ENCODE measurements at places on chromosomes 4 and X.

- DNase-seq: no peak
Measured at GRCh38 chr4:2354760-2355159, 63.7 kb downstream of the ZFYVE28 start.

DNA sequence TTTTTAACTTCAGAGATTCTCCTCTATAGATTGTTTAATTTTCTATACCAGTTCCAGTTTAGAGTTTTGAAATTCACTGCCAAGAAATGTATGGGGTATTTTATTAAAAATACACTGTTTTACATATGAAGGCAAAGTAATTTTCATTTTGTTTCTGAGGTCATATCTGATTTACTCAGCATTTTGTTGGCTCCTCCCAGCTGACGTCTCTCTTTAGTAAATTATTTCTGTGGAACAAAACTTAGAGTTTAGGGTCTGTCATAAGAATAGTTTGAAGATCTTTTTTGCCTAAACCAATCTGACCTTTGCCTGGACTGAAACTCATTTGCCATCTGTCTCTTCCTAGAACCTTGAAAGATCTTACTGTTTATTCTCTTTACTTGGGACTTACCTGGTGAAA is 16.9 kb downstream of the FNIP2 start:
- DNase-seq: no peak

- DNase-seq: peak; percentile 44
Measured at GRCh38 chr4:73608689-73609594, 11.3 kb downstream of the RASSF6 start.

GRCh38 chrX:115367455-115367854 is 77.9 kb downstream of the LUZP4 start:
- no peak for DNase-seq

DNA sequence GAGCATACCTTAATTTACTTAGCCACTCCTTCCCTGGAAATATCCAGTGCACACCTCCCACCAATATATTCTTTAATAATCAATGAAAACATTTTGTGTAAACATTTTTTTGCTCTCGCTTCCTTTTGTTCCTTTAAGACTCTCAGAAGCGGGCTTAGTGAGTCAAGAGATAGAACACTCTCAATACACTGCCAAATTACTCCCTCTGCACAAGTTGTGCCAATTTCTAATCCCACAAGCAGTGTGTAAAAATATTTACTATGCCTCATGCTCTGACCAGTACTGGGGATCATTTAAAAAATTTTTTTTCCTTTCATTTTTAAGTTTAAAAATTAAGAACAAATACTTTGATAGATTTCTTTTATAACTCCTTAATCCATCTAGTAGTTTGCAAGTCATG is 5.1 kb downstream of the MORF4L2 start:
- no peak for DNase-seq

DNA sequence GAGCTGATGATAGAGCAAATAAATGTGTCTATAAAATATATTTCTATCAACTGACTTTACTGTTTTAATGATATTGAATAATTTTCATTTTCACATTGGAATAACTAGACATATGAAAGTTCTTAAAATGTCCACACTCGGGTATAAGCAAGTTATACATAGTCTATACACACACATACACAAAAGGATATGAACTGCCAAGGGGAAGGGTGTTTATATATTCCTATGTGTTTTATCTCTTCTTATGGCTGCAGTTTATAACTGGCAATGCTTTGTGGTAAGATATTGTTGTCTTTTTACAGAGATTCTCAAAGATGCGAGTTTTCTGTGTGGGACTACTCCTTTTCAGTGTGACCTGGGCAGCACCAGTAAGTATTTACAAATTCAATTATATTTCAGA is 1.6 kb downstream of the MEPE start:
- DNase-seq: no peak

DNA sequence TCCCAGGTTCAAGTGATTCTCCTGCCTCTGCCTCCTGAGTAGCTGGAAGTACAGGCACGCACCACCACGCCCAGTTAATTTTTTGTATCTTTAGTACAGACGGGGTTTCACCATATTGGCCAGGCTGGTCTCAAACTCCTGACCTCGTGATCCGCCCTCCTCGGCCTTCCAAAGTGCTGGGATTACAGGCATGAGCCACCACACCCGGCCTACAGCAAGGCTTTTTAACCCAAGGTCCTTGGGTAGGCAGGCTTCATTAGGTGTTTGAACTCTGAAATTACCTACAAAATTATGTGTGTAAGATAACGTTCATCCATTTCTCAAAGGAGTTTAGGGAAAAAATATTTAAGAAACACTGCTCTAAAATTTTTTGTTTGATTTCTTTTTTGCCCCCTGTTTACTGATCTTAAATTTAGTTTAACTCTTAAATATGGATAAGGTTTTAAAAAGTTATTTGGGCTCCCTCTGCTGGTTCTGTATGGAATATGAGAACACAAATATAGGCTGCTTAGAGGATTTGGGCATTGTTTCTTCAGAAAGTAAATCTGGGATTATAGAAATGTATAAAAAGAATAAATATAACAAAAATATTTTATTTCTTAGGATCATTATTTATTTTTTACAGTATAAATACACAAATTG is 92.8 kb downstream of the CBR4 start:
- DNase-seq: peak; percentile 41

DNA sequence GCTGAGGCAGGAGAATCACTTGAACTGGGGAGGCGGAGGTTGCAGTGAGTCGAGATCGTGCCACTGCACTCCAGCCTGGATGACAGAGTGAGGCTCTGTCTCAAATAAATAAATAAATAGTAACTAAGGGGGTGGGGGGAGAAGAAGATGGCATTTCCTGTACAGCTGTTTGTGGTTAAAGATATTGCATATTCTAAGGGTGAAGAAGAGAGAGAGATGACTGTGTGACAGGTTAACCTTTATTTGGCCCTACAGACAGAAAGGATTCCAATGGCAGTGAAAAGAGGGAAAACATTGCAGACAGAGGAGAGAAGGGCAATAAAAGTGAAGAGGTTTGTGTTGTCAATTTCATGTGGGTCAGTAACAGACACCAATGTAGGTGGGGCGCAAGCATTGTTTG is 9.4 kb downstream of the TASL start:
- DNase-seq: no peak

DNA sequence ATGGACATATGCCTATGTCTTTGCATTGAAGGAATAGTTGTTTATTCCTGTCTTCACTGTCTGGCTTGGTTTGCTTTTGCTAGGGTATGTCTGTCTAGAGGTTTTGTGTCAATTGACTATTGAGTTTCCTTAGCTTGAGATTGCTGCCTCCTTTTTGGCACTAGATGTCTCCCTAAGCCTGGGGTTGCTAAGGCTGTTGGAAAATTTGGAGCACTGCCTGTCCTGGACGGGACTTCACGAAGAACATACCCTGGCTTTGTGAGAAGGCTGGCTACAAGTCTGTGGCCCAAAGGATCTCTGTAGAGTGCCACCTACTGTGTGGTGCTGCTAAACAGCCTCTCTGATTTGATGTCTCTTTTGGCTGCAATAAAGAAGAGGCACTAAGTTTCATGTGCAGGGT is 183.8 kb upstream of the NUDT10 start:
- no peak for DNase-seq

GRCh38 chr4:172982151-172982590 is 186.4 kb upstream of the GALNT7 start:
- peak; percentile 81 for DNase-seq

DNA sequence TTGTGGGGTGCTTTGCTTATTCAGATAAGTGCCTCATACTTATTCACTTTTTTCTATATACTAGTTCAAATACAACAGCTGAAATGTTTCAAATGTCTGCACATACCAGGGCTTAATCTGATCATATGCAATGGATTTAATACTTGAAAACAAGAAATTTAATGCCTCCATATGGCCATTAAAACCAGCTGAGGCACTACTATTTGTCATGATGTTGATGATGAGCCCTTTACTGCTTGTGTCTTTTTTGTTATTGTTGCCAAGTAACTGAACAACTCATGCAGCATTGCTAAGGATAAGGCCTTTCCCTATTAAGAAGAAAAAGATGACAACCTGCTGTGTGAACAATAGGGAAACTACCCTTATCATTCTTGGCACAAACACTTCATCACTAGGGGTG is 52.5 kb downstream of the MAGEB10 start:
- no peak for DNase-seq

DNA sequence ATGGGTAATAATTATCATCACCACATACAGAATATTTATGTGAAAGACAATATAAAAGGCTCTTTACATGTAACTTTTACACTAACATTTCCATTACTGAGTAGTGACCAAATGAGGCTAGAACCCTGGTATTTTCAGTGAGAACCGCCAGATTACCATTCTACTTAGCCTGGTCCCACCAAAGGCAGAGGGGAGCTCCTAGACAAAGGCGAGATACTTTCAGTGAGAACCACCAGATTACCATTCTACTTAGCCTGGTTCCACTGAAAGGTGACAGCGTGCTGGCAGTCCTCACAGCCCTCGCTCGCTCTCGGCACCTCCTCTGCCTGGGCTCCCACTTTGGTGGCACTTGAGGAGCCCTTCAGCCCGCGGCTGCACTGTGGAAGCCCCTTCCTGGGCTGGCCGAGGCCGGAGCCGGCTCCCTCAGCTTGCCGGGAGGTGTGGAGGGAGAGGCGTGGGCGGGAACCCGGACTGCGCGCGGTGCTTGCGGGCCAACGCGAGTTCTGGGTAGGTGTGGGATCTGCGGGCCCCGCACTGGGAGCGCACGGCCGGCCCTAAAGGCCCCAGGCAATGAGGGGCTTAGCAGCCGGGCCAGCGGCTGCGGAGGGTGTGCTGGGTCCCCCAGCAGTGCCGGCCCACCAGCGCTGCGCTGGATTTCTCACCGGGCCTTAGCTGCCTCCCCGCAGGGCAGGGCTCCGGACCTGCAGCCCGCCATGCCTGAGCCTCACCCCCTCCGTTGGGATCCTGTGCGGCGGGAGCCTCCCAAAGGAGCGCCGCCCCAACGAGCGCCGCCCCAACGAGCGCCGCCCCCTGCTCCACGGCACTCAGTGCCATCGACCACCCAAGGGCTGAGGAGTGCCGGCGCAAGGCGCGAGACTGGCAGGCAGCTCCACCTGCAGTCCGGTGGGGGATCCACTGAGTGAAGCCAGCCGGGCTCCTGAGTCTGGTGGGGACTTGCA is 1276.1 kb downstream of the PCDH7 start:
- DNase-seq: no peak

- peak; percentile 83 for DNase-seq
Measured at GRCh38 chr4:140884431-140885058, 128.4 kb upstream of the TBC1D9 start.

DNA sequence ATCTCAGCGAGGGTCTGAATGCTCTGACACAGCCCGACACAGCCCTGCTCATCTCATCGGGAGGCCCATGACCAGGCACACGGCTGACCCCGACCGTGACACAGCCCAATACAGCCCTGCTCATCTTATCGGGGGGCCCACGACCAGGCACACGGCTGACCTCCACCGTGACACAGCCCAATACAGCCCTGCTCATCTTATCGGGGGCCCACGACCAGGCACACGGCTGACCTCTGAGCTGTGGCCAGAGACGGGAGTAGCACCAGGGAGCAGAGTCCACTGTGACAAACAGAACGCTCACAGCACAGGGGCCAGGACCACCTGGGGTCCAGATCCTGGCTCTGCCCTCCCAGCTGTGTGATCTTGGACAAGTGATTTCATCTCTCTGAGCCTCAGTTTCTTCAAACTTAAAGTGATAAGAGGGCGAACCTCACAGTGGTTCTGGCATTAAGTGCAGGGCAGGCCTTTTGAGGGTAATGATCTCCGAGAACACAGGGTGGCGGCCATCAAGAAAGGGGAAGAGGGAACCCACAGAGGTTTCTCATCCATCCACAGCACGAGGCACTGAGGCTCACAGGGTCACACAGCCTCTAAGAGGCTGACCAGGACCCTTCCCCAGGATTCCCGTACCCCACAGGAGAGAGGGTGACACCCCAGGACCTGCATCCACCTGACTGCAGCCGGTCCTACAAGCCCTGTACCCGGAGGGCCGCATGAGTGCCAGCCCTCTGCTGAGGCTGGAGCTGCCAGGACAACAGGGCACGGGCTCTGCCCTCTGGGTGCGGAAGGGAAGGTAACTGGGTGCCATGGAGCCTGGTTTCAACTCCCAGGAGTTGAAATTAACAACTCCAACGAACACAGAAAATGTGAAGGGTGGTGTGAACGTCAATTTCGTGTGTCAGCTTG is 60.1 kb downstream of the WFS1 start:
- no peak for DNase-seq

GRCh38 chr4:118032691-118033090 is 1.6 kb upstream of the NDST3 start:
- no peak for DNase-seq

DNA sequence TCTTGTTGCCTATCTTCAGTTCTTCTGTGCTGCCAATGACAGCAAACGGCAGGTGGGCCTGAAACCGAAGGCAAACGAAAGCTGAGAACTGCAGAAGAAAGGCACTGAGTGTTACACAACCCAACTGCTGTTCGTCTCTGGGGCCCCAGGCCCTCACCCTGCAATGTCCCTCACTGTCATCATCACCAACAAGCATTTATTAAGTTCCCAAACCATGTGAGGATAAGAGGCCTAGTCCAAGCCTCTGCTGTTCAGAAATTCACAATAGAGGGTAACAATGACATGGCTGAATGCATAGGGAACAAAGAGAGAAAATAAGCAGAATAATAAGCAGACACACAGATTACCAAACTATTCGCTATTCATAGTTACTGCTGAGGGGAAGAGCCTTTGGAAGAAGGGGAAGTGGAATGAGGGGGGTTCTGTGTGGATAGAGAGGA is 34.5 kb upstream of the NKRF start:
- no peak for DNase-seq

GRCh38 chrX:41302370-41302769 is 31.6 kb upstream of the DDX3X start:
- no peak for DNase-seq

DNA sequence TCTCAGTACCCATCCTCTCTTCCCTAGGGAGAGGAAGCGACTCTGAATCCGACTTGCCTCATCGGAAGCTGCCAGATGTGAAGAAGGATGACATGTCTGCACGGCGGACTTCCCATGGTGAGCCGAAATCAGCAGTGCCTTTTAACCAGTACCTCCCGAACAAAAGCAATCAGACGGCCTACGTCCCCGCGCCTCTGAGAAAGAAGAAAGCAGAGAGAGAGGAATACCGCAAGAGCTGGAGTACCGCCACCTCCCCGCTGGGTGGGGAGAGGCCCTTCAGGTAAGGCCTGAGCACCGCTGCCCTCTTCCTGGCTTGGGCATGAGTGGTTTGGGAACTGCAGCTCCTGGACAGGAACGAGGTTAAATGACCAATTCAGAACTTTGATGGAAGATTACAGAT is 81.2 kb downstream of the LIMCH1 start:
- DNase-seq: no peak

- DNase-seq: no peak
Measured at GRCh38 chrX:47217121-47217851, 1.2 kb upstream of the CDK16 start.

DNA sequence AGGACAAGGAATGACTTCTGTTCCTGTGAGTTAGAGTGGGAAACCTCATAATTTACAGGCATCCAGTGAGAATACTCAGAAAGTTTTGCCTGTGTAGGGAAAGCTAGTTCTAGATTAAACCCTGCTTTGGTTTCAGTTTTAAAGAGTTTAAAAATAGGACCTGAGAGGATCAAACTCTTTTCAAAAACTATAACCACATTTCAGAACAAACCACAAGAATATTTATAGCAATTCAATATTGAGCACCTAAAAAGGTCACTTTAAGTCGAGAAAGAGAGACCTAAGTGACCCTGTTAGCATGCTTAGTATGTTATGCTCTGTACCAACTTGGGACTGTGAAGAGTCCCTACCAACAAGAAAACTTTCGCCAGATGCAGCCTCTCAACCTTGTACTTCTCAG is 17.4 kb upstream of the PWWP3B start:
- DNase-seq: no peak

GRCh38 chr4:2607822-2608221 is 71.4 kb downstream of the FAM193A start:
- no peak for DNase-seq
